ENCODE measurements at places on chromosomes 1 and 21.
A peak's percentile ranks its signal among the peaks of the same experiment; 100 is the strongest.

- no peak for DNase-seq
Measured at GRCh38 chr1:168843950-168844349, 114.9 kb upstream of the DPT start.

- DNase-seq: no peak
Measured at GRCh38 chr1:25907601-25908000, 1.4 kb upstream of the STMN1 start.

DNA sequence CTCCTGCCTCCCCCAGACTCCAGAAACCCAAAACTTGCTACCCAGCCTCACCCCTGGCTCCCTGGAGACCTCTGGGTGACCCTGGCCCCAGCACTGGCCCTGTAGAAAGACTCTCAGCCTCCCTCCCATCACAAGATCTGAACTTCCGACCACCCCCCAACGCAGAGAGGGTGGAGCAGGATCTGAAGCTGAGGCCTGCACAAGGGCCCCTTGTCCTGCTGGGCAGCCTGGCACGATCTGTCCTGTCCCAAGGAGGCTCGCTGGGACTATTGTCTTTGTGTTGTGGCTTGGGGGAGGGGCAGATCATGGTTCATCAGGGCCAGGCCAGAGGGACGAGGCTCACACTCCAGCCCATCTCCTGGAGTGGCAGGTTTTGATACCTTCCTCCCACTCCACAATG lies 20.0 kb downstream of the PHLDA3 start:
- DNase-seq: no peak

GRCh38 chr1:97893844-97894243 lies 27.0 kb downstream of the DPYD start:
- no peak for DNase-seq

DNA sequence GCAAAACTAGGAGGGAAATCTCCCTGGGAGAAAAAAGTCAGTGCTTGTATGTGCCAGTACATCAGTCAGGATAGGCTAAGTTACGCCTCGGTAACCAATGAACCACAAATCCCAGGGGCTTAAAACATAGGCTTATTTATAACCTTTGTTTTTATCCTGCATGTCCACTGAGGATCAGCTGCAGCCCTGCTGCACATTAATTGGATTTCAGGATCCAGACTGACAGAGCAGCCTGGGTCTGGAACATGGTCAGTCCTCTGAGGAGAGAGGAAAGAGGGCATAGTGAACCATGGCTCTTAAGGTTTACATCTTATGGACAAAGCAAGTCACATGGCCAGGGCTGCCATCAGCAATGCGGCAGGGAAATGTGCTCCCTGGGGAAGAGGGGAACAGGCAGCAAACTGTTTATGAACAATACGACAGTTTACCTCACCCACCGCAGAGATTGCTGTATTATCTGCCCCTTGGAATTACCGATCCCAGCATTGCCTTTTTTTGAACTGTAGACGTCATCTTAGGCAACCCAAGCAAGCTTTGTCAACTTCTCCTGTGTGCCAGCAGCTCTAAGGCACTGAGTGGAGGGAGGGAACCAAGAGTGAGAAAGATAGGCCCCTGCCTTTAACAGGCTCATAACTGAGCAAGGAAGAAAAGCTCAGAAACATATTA lies 9.1 kb upstream of the SPRR4 start:
- DNase-seq: no peak

GRCh38 chr1:31541194-31541593 lies 35.1 kb upstream of the TINAGL1 start:
- no peak for DNase-seq

DNA sequence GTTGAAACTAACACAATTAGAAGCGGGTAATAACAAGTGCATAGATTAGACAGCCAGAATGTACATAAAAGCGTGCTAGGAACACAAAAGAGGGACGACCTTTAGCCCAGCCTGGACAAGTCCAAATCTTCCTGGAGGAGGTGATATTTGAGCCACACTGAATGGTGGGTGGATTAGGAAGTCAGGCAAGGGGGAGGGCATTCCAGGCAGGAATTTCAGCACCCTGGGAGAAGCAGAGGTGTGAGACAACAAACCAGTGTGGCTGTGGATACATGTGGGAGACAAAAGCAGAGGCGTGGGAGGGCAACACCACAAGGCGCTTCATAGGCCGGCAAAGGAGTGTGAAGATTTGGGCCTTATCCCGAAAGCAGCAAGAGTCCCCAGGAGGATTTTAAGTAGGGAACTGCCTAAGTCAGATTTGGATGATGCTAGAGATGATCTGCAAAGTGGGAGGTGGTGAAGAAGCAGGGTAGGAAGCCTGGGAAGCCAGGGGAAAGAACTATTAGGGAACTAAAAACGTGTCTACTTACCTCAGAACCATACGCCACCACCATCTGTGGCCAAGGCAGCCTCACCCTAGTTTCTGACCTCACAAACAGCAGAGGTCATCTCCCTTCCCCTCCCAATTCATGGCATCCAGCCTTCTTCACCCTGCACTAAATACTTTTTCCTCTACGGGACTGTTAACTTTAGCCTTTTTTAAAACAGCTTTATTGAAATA lies 81.8 kb downstream of the GLUL start:
- no peak for DNase-seq

GRCh38 chr1:91891454-91891853 lies 5.5 kb upstream of the TGFBR3 start:
- DNase-seq: no peak

- peak; percentile 24 for DNase-seq
Measured at GRCh38 chr1:232627645-232628334, 2.1 kb downstream of the SIPA1L2 start.

DNA sequence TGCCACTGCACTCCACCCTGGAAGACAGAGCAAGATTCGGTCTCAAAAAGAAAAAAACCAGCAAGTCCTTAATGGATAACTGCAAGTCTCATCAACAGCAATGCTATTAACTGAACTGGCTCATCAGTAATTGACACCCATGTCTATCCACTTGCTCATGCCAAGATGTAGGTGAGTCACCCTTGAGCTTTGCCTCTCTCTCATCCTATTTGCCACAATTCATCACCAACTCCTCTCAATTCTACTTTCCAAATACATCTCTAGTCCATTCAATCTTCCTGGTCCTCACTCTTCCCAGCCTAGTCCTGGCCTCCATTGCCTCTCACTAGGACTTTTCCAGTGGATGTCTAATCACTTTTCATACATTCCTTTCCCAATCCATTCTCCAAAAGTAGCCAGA lies 103.7 kb upstream of the PRMT6 start:
- no peak for DNase-seq

Measured in H54 (cell line).